GM23338 (cell line): ENCODE measurements at places on chromosomes 4 and X. TPM values are rescaled to one million over a fixed set of nuclear protein-coding genes. Genes with fewer than 3 reads are reported as not detected.
A peak's percentile ranks its signal among the peaks of the same experiment; 100 is the strongest.

DNA sequence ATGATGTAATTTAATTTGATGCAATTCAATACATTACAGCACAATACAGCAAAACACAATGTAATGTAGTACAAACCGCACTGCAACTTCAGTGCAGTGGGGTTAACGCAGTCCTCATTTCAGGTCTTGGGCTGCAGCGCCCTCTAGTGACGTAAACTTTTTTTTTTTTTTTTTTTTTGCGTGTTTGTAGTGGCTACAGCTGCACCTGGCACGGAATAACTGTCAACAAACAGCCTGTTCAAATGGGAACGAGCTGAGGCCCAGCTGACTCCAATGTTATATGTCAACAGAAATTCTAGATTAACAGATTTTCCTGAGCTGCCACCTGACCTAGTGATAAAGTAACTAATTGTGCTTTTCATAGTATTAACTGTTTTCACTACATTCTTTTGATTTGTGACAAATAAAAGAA, 33.5 kb upstream of the RASSF6 start:
- DNase-seq: peak; percentile 69

GRCh38 chr4:128512767-128513322, 225.2 kb upstream of the PGRMC2 start:
- DNase-seq: peak; percentile 33

DNA sequence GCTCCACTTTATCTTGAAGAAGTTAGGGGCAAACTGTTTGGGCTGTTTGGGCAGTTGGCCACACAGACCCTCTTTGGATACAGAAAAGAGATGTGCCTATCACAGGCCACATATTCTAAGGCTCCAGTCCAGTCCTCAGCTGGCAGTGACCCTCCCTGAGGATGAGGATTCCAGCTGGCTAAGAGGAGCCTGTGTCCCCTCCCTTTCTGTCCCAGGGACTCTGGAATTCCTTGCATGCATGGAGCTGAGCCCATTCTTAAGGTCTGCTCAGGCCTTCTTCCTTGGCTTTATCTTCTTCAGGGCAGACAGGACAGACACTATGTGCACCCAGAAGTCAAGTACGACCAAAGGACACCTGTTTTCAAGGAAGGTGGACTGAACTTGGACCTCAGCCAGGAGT, 23.8 kb upstream of the GK2 start:
- DNase-seq: no peak

DNA sequence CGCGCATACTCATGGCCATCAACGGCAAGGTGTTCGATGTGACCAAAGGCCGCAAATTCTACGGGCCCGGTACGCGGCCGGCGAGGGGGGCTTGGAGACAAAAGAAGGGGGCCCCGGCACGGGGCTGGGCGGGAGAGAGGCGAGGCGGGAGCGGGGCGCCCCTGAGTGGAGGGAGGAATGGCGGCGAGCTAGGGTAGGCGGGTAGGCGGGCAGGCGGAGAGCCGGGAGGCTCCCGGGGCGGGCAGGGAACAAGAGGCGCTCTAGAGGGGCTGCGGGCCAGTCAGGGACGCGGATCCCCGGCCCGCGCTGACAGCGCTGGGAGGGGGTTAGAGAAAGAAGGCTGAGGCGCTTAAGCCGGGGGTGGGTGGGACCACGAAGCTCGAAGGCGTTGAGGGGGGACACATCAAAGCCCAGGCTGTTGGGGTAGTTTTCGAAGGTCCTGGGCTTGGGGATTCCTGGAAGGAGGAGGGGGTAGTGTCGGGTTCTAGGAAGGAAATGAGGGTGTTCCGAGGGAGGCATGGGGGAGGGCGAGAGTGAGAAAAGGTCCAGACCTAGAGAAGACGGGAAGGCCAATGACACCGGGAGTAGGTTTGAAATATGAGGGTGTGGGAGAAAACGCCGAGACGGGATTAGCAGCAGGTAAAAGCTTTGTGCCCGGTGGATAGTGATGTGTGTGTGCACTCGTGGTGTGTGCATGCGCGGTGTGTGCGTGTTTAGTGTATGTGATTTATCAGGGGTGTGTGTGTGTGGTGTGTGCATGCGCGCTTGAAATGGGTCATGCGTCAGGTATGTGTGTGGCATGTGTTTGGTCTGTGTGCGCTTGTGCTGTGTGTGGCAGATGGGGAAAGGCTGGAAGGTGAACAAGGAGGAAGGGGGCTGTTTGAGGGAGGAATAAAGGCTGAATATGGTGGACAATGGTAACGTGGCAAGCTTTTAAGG, 807 bp downstream of the PGRMC1 start:
- no peak for DNase-seq

DNA sequence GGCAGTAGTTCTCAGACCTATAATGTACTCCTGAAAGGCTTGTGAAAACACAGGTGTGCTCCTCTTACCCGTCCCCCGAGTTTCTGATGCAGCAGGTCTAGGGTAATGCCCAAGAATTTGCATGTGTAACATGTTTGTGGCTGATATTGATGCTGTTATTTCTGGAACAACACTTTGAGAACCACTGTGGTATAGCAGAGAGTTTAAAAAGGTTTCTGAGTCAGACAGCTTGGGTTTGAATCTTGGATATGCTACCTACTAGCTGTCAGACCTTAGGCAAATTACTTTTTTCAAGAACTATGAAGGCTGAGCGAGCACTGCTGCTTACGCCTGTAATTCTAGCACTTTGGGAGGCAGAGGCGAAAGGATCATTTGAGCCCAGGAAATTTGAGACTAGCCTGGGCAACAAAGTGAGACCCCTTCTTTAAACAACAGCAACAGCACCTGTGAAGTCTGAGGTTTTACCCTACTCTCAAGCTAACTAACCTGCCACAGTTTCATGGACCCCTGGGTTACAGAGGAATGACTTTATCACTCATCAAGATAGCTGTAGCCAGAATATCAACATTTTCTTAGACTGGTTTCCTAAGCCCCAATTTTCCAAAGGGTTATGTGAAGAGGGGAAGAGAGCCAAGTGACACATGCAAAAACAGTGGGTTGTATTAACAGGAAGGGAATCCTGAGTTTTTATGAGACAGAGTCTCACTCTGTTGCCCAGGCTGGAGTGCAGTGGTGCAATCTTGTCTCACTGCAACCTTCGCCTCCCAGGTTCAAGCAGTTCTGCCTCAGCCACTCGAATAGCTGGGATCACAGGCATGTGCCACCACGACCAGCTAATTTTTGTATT, 5.1 kb downstream of the AFF1 start:
- no peak for DNase-seq

DNA sequence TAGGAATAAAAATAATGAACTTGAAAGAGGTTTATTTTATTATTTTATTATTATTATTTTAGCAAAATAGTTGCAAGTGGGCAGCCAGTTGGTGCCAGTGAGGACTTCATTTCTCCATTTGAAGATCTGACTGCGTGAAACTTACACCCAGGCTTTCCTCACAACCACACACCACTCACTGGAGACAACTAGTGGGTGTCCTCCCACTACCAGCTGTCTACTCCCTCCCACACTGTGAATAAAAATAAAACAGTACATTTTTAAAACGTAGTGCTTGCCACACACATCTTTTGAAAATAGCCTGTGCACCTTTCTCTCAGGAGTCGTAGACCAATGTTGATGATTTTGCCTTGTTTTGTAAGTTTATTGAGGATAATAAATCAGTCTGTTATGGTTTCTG, 7.4 kb downstream of the FGF13 start:
- no peak for DNase-seq

GRCh38 chr4:113974467-113974866, 5.0 kb downstream of the ARSJ start:
- DNase-seq: no peak

- DNase-seq: no peak
Observed at GRCh38 chr4:59484944-59485343, 1715.2 kb upstream of the ADGRL3 start.

DNA sequence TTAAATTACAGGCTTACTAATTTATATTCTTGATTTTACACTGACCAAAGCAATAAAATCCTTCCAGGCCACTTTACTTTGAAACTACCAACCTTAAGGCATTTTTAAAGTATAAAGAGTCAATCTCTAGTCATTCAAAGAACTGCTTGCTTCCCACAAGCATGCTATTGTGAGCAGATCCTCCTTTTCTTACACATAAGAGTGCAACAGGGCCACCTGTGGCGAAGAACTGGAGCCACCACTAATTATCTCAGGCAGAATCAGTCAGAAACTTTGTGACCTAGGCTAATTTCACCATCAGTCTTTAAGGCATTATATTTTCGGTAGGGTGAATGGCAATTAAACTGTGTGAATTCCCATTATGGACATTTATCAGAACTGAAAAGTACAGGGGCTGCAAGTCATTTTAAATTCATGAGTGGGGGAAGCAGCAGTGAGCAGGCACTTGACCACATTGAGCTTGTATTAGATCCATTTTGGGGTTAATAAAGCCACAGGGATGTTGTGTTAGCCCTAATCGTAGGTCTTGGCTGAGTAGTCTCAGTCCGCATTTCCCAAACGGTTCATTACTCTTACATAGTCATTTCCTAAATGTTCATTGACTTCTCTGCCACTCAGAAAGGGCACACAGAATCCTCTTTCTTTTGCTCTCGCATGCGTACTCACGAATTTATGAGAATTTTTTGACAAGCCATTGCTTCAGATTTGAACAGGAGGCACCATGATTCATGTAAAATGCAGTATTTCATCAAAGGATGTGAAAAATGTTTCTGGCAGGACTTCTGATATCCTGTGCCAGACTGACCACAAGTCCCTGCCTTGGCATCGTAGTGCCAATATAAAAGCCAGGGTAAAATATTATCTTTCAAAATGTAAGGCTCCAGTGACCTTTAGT, 39.8 kb downstream of the NPY2R start:
- peak; percentile 70 for DNase-seq

The CFAP99 gene
- not detected in 2 replicates for total RNA-seq

The XKRX gene
- 0.83 and 1.6 TPM in 2 replicates for total RNA-seq
